ENCODE measurements at places on chromosomes 2 and 18.
A peak's percentile ranks its signal among the peaks of the same experiment; 100 is the strongest.

- peak; percentile 68 for DNase-seq
Observed at GRCh38 chr2:181457121-181457740, at the start of gene ITGA4. TSS of gene ITGA4 (plus strand) at chr2:181457386. CDS start at chr2:181457655, 269 bp downstream.

DNA sequence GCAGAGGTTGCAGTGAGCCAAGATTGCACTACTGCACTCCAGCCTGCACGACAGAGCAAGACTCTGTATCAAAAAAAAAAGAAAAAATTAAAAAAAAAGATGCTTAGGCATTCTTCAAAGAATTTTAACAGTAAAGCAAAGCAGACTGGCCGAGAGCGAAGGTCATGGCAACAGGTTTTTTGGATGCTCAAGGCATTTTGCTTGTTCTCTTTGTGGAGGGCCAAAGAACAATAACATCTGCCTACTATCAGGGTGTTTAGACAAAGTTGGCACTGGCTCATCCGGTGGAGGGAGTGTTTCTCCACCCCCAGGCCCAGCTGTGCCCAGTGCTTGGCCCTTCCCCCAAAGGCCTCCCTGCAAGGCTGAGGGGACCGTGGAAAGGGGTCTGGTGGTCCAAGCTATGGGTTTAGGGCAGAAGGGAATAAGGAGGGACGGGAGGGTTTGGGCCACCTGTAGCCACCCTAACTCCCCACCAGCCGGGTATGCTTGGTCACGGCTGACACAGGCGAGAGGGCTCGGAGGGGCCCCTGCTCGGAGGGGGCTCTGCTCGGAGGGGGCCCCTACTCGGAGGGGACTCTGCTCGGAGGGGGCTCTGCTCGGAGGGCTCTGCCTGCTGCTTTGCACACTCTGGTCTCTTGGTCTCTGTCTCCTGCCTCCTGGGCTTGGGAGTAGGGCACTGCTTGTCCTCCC is 26.7 kb upstream of the ALLC start:
- no peak for DNase-seq

GRCh38 chr2:185942855-185943254 is 204.3 kb downstream of the FSIP2 start:
- no peak for DNase-seq

GRCh38 chr2:235729557-235729947 is 235.7 kb downstream of the AGAP1 start:
- no peak for DNase-seq

- no peak for DNase-seq
Observed at GRCh38 chr2:188444106-188444835, 152.6 kb downstream of the GULP1 start.

GRCh38 chr2:29269765-29270109 is 154.5 kb downstream of the CLIP4 start:
- DNase-seq: no peak

DNA sequence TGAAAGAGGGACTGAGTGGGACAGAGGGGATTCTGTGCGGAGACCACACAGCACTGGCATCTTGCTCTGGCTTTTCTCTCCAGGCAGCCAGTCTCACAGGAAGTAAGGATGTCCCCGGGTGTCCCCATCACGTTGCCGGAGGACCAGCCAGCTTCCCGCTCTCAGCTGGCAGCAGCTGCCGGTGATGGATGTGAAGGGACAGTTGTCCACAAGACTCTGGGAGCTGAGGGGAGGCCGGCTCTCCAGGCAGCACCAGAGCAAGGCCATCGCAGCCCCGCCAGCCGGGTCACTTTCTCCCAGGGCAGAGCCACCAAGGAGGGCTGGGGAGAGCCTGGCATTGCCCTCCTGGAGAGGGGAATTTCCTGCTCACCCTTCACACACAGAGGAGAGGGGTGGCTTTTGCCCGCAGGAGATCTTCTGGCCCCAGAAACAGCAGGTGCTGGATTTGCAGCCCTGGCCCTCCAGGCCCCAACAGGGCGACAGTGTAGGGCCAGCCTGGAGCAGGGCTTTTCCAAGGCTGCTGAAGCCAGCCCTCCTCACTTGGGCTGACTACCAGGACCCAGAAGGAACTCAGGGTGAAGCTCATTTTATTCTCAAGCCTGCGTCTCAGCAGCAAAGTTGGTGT is 24.0 kb upstream of the B3GNT7 start:
- no peak for DNase-seq

- no peak for DNase-seq
Observed at GRCh38 chr2:238313289-238313990, 6.9 kb upstream of the TRAF3IP1 start.

- DNase-seq: no peak
Observed at GRCh38 chr2:70688427-70688826, 79.6 kb downstream of the ADD2 start.

GRCh38 chr2:4967206-4967605 is 725.0 kb upstream of the SOX11 start:
- no peak for DNase-seq

GRCh38 chr18:45806226-45806625 is 19.2 kb upstream of the SIGLEC15 start:
- DNase-seq: no peak

DNA sequence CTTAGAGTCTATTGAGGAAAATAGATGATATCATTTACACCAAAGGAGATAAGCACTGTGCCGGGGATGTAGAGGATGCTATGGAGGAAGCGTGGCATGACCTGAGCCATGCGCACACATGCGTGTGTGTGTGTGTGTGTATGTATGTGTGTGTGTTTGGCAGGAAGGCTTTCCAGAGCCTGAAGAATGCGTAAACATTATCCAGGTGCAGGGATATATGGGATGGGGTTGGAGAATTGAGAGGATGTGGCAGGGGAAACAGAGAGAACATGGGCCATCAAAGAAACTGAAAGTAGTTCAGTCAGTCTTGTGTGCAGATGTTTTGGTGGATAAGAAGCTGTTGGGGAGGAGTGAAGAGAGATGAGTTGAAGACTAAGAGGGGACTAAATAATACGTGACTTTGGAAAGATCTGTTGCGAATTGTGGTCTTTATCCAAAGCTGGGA is 9.3 kb upstream of the STAT1 start:
- no peak for DNase-seq

- DNase-seq: peak; percentile 2
Observed at GRCh38 chr2:239300871-239301735, 99.7 kb downstream of the HDAC4 start.

GRCh38 chr2:18491577-18491976 is 68.9 kb downstream of the RDH14 start:
- DNase-seq: no peak

GRCh38 chr2:177059293-177059692 is 153.3 kb upstream of the HNRNPA3 start:
- no peak for DNase-seq

DNA sequence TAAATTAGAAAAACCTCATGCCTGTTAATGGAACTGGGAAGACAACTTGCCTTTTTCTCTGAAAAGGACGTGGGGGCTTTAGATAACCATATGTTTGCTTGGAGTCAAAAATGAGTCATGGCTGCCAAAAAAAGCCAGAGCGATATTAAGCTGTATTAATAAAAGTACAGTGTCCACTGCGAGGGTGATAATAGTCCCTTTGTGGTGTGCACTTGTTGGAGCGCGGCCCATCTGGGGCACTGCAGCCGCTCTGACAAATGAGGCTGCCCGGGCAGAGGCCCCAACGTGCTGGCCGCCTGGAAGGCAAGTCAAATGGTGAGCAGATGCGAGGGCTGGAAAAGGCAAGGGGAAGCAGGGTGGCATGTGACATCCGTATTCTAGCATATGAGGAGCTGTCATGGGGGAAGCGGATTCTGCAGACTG is 103.3 kb upstream of the NCK2 start:
- no peak for DNase-seq

DNA sequence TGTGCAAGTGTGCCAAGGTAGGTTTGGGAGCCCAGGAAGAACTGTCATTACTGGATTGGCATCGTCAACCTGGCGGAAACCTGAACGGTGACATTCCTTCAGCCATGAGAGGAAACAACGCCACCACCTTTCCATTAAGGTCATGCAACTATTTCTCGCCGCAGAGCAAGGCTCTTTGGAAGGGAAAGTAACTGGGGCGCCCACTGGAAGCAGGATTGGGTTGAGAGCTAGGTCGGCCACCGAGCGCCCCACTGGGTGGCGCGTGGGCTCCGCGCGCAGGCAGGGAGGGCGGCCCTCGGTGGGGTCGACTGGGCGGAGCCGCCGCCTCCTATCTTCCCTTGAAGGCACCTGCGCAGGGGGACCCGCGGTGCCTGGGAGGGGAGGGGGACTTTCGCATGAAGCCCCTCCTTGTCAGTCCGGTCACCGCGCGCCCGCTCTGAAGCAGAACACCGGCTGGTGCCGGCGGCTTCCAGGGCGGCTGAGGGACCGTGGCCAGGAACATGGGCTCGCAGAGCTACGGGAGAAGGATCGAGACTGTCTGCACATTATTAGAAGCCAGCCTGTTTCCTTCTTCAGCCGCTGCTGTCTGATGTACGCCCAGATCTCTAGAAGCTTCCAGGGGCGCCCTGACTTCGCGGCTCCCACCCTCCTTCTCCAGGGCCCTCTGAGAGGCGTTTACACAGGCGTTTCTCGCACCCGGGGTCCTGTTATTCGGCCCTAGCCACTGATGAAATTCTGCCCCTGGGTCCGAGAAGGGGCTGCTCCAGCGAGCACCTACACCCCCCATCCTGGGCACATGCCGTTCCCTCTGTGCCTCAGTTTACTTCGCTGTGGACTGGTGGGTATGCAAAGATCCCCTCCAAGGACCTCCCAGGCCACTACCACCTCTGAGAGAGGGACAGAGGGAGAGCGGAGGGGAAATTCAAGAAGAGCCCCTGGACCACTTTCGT is 27.3 kb upstream of the MAL start:
- no peak for DNase-seq

DNA sequence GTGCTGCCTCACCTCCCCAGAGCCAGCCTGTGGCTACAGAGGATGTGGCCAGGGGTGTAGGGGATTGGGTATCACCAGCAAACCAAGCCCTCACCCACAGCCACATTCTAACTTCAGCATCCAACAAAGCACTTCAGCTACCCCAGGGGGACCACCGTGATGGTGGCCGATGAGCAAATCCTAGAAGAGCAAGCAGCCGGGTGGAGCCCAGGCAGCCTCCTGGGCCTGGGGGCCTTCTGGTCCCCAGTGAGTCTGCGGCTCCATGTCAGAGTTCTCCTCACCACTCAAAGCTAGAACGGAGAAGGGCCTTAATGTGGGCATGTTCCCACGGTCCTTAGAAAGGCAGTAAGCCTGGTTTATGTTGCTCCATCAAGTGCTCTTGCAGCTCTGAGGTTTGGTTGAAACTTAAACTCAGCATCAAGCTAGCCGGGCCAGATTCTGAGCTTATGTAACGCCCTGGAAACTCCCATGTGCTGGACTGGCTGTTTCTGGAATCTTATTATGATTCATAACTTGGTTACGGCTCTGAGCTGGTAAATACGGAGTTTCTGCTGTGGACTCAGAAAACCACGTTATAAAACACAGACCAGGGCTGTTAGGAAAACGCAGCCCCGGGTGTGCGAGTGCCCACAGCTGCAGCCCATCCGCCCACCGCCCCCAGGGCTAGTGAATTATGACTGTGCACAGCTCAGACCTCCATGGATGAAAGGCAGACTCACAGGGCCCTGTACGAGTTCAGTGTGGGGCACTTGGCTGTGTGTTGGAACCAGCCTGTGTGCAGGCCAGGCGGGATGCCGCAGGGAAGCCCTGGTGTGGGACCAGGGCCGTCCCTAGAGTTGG is 99.8 kb downstream of the SEPTIN10 start:
- no peak for DNase-seq

- DNase-seq: no peak
Observed at GRCh38 chr2:103804013-103804412, 1042.2 kb downstream of the TMEM182 start.

DNA sequence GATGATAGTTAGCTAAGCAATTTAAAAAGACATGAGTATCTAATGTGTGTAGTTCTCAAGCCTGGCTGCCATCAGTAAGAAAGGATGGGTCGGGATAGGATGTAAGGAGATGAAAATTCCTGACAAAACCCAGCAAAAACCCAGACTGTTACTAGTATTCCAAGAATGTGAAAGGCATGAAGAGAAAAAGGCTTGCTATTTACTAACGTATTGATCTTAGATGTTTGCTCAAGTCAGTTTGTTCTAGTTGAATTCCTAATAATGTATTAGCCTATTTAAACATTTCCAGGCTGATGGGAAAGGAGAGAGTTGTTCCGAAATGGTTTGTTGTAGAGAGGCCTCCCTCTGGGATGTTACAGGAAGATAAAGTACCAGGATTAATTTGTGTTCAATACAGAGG is 88.2 kb downstream of the ZNF532 start:
- no peak for DNase-seq

DNA sequence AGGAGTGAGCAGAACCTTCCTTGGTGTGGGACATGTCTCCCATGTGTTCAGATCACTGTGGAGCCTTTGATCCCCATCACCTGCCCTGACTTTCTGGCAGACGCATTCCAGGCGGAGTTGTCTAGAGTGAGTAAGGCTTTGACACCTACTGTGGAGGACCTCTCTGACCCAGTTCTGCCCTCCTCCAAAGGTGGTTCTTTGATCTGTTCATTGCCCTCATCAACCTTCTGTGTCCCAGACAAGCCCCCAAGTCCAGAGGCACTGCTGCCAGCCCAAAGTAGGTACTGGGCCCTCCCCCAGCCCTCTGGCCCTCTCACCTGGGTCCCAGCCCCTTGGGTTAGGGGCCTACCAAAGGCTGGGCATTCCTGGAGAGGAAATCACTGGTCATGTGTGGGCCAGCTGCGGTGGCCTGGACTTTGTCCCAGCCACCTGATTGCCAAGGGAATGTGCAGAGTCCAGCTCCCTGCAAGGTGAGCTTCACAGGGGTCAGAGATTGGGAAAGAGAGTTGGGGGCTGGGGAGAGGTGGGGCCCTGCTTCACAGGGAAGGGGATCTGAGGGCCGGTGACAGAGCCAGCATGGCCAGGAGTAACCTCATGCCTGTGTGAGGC is 12.1 kb upstream of the FAHD2A start:
- no peak for DNase-seq

DNA sequence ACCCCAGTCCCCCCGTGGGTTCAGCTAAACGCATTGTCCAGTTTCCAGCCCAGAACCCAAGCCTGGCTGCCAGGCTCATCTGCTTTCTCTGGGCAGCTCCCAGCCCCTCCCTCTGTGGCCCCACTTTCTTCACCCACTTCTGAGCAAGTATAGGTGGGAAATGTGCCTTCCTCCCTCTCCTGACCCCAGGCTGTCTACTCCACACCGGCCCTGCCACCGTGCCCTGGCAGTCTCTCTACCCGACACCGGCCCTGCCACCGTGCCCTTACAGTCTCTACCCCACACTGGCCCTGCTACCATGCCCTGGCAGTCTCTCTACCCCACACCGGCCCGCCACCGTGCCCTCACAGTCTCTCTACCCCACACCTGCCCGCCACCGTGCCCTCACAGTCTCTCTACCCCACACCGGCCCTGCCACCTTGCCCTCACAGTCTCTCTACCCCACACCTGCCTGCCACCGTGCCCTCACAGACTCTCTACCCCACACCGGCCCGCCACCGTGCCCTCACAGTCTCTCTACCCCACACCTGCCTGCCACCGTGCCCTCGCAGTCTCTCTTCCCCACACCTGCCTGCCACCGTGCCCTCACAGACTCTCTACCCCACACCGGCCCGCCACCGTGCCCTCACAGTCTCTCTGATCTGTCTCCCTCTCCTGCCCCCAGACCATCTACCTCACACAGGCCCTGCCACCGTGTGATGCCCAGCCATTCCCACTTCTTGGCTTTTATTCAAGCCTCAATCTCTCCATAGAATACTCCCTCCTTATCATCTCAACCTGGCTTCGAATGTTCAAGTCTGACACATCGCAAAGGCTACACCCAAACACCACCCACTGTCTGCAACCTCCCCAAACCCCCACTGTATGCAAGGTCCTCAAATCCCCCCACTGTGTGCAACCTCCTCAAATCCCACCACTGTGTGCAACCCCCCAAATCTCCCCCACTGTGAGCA is 108.9 kb downstream of the TPO start:
- no peak for DNase-seq

- no peak for DNase-seq
Observed at GRCh38 chr2:51289045-51289444, 257.1 kb upstream of the NRXN1 start.
